ENCODE measurements at places on chromosomes 5 and 9.

- no peak for DNase-seq
Measured at GRCh38 chr5:171336521-171337209, 27.6 kb downstream of the TLX3 start.

- no peak for DNase-seq
Measured at GRCh38 chr5:137462265-137462590, 36.9 kb downstream of the SPOCK1 start.

DNA sequence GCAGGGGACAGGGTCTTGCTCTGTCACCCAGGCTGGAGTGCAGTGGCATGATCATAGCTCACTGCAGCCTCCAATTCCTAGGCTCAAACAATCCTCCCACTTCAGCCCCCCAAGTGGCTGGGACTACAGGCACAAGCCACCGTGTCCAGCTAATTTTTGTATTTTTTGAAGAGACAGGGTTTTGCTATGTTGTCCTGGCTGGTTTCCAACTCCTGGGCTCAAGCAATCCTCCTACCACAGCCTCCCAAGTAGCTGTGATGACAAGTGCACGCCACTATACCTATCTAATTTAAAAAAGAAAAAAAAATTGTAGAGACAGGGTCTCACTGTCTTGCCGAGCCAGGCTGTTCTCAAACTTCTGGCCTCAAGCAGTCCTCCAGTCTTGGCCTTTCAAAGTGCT is 31.6 kb upstream of the LECT2 start:
- DNase-seq: no peak

GRCh38 chr9:71910650-71911060 is 338 bp downstream of the ABHD17B start:
- DNase-seq: no peak

DNA sequence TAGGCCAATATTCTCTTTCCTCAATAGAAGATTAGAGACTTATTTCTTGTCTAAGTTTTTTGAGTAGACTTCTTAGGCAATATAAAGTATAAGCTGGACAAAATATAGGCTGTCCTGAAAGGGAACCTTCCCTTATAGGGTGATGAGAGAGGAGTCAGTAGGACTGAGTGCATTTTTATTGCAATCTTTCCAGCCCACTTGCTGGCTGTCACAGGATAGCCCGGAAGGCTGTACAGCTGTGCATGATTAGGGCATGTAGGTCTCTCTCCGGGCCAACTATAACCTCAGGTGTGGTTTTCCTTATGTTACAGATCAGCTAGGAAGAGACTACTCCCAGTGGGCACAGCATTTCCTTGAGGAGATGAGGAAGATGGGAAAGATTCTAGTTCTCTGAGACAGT is 159.8 kb upstream of the MEF2C start:
- no peak for DNase-seq

GRCh38 chr5:1055896-1056610 is 47.5 kb downstream of the NKD2 start:
- DNase-seq: no peak

- no peak for DNase-seq
Measured at GRCh38 chr5:65034813-65035209, 266.1 kb downstream of the CWC27 start.

DNA sequence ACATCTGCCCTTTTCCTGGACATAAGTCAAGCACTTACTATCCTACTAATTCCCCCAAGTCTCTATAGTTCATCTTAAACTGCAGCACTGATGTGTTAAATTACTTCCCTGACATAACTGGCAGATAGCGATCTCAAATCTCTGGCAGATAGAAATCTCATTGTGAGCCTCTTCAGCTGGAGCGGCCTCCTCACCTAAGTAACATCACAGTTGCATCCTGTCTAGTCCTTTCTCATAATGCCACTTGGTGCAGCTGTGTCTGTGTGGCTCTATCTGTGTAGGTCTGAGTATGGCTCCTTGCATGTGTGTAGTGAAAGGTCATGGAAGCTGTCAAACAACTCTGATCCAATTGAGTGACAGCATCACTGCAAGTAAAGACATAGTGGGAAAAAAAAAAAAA is 53.6 kb upstream of the FST start:
- DNase-seq: no peak

DNA sequence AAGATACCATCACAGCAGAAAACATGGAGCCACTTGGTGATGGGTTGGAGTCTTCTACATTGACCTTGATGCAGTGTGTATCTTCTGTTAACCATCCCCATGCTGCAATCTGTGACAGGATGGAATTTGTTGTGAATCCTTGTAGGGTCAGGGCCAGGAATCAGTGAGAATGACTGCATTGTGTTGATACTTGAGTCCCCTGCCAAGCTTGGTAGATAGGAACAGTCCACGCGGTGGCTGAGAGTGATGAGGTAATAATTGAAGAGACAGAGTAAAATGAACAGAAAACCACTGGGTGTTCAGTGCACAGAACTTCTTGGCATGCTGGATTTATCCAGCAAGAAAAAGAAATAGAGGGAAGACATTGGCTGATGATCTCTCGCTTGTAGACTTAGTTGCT is 217.5 kb downstream of the MAN2A1 start:
- DNase-seq: no peak

DNA sequence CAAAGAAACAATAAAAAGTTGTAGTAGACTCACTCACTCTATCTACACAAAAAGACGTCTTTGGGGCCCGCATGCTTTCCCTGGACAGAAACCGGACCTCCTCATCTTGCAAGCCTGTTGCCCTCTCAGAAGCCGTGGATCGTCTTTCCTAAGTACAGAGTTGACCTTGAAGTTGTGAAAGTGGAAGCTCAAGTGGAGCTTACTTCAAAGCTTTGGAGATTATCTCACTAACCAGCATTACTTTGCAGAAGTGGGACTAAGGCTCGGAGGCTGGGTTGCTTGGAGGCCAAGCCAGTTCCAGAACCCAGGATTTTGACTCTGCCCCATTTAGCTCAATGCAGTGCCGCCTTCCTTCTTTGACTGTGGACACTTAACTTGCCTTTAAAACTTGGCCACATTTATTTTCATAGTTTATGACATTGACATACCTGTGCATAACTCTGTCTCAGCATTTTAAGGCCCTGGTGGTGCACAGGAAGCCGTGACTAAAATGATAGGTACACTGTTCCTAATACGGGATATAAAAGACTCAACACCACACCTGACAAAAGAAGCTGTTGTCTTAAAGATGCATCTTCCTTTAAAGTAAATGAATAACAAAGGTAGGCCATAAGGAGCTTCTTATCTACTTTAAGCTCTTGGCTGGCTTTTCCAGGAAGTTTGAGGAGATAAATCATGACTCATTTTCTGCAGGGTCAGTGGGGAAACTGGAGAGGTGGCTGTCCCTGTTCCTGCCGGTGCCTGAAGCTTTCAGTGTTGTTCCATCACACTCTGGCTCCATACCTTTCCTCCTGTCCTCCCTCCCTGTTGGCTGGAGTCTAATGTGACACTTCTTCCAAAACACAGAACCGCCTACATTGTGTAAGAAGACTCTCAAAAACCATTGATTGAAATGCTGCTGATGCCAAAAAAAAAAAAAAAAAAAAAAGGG is 10.7 kb downstream of the SLC25A25 start:
- no peak for DNase-seq

DNA sequence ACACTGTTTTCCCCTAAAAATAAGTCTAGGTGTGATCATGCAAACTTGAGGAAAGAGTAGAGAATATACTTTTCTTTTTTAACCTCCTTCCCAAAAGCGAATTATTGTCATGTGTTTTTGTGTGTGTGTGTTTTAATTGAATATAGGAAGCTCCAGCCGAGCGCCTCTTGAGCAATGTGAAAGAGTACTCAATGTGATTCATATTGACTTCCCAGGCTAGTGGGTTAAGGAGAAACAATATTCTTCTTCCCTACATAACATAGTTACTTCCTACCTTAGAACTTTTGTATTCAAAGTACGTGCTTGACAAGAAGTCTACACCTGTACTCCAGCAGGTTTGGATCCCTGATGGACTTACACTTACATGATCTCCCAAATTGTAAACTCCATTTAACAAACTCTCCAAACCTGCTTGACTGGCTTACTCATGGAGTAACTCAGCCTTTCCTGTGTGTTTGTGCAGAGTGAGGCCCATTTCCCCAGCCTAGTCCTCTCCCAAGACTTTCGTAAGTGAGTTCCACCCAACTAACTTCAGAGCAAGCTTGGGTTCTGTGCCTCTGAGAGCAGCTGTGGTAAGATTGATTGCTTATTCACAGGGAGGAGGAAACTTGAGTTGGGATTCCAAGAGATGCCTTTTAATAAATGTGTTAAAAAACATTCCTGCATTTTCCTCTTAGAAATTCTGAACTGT is 9.3 kb downstream of the SLC28A3 start:
- DNase-seq: no peak

DNA sequence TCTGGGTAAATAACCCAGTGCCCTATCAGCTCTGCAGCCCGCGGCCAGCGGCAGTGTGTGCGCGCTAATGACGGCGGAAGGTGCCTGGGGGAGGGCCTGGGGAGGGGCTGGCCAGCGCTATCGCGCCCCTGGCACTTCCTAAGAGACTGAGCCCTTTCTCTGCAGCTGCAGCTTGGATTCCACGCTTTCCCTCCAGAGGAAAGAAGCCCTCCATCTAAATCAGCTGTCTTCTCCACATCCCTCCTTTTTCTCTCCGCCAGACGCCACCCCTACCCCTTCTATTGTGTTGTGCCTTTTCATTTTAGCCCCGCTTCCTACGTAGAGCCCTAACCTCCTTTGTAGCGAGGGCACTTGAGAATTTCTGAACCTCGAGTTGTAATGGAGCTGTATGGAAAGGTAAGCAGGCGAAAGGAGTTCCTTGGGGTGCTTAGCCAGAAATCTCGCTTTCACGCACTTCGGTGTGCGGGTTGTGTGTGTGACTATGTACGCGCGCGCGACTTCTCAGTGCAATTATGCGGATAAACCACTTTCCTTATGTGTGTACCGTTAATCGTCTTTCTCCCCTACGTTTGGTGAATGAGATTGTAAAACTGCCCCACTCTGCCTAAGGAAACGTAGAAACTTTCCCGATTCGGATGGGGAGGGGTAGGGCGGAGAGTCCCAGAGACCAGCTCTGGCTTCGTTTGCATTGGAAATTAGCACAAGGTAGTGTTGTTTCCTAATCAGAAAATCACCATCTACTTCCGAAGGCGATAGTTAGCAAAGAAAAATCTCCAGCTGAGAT is 664 bp upstream of the RAB3C start:
- DNase-seq: no peak

DNA sequence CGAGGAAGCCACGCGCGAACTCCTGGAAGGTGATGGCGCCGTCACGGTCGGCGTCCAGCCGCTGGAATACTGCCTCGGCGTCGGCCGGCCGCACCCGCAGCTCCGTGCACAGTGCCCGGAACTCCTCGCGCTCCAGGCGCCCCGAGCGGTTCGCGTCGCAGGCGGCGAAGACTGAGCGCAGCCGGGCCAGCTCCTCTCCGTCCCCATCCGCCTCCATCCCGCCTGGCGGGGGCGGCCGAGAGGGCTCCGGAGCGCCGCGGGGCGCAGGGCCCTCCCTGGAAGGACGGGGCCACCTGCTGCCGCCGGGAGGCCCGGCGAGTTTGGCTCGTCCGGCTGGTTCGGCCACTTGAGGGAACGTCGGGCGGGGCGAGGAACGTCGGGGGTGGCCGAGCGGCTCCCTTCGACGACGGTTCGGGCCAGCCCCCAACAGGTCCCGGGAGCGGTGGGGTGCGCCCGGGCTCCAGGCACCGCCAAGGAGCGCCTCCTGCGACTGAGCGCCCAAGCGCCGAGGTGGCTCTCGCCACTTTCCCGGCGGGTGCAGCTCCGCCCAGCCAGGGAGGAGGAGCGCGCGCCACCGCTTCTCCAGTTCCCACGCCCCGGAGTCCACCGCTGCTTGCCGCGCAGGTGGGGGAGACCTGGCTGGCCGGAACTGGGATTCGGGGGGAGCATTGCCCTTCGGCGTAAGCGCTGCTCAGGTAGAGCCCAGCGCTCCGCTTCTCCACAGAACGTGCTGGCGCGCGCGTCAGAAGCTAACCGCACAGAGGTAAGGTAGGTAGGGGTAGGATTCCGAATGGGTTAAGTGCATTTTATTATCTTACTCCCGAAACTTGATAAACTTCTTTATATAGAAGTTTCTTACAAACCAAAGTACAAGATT is at the start of gene RASEF:
TSS of gene RASEF (minus strand) at position 492 of the 877 bp plus-strand sequence. CDS start at position 217, 275 bp downstream.
- DNase-seq: no peak

DNA sequence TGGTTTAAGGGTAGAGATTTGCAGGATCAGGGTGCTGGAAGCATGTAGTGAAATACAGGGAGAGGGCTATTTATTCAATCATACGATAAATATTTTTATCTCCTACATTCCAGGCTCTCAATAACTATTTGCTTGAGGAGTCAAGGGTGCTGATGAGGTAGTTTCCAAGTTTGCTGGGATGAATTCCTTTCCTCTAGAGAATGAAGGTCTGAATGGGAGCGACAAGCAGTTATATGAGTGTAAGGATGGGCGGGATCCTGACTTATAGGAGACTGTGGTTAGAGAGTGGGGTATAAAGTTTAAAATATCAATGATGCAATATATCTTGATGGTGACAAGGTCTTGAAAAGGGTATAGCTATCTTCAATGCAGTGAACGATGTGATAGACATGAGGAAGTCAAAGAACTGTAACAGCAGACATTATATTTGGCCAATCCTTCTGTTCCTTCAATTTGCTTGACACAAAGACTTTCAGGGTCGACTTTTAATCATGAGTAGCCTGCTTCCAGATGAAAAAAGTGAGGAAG is 201.1 kb upstream of the HAPLN1 start:
- DNase-seq: no peak

DNA sequence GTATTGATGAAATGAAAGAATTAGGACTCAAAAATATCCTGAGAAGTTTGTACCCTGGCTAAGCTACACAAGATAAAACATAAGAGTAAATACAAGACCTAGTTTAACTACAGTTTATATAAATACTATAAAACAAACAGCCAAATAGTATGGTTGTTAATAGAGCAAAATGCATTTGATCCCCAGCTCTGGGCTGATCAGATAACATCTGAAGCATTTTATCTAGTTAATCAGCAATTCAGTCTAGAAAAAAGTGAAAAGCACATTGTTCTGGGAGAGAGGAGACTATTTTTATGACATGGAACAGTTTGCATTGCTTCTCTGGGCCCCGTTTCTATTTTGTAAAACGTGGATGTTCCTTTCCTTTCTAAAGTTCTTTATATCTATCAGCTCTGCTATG is 139.6 kb upstream of the RORB start:
- DNase-seq: no peak

- DNase-seq: no peak
Measured at GRCh38 chr9:137251490-137252268, 593 bp downstream of the STPG3 start.

- no peak for DNase-seq
Measured at GRCh38 chr9:70479880-70480291, 65.4 kb upstream of the KLF9 start.

GRCh38 chr5:163789870-163790269 is 284.5 kb downstream of the MAT2B start:
- no peak for DNase-seq

Data from CD4-positive, alpha-beta memory T cell (primary cell).